RCC 7860 (cell line): ENCODE measurements at places on chromosomes 2 and 18.
A peak's percentile ranks its signal among the peaks of the same experiment; 100 is the strongest.

GRCh38 chr2:136909777-136910176, 144.4 kb downstream of the THSD7B start:
- DNase-seq, result peak; percentile 53

DNA sequence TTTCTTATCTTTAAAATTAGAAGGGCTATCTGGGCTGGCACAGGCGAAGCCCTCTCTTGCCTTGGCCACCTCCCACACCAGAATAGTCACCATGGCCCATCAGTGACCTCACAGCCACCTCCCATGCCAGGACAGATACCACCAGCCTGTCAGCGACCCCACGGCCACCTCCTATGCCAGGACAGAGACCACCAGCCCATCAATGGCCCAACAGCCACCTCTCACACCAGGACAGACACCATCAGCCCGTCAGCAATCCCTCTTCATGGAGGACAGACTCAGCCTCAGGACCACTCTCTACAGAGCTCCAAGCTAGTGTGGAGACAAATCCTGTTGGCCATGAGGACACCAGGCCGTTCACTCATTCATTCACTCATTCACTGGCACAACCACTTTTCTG, 74.6 kb downstream of the ASB1 start:
- no peak for DNase-seq

DNA sequence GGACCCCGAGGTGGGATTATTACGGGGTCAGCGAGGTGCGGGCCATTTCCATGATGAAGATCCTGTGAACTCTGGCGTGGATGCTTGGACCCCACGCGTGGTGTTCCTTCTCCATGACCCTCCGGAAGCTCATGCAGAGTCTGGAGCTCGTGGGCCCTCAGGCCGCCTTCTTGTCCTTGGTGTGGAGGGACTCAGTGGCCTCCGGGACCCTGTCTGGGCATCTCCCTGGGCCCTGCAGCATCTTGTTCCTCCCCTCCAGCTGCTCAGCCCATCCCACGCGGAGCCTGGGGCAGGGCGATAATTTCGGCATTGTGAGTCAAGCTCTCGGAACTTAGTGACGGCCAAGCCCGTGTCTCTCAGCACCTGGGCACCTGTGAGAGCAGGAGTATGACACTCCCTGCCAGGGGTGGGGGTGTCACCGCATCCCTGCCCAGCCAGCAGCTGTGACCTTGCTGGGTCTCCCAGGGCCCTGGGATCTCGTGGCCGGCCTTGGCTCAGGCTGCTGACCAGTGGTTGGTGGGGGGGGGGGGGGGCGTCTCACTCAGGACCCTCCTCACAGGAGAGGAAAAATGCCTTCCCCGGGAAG, 24.6 kb downstream of the RTP5 start:
- no peak for DNase-seq

GRCh38 chr2:99864561-99865553, 277.5 kb downstream of the AFF3 start:
- no peak for DNase-seq

- DNase-seq, result no peak
These were observed 96.8 kb downstream of the DNAH6 start for GRCh38 chr2:84613082-84613481.

DNA sequence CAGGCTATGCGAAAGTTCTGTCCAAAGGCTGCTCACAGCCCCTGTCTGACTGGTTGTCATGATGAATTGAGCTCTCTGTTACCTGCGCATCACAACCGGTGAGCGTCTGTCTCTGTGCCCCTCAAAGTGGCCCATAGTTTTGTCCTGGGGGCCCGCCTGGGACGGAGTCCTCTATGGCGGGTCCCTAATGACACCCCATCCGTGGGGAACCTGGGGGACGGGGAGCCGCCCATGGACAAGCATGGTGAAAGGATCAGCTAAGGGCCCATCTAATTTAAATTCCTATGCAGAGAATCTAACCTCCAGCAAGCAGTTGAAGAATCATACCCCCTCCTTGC, 473 bp downstream of the ELMOD3 start:
- no peak for DNase-seq
